ENCODE measurements at places on chromosomes 13 and 19.

DNA sequence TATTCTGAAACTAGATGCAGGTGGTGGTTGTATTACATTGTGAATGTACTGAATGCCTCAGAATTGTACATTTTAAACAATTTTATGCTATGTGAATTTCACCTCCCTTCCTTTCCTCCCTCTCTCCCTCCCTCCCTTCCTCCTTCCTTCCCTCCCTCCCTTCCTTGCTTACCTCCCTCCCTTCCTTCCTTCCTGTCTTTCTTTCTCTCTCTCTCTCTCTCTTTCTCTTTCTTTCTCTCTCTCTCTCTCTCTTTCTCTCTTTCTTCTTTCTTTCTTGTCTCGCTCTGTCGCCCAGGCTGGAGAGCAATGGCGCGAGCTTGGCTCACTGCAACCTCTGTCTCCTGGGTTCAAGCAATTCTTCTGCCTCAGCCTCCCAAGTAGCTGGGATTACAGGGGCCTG is 37.2 kb downstream of the IER2 start:
- no peak for DNase-seq

DNA sequence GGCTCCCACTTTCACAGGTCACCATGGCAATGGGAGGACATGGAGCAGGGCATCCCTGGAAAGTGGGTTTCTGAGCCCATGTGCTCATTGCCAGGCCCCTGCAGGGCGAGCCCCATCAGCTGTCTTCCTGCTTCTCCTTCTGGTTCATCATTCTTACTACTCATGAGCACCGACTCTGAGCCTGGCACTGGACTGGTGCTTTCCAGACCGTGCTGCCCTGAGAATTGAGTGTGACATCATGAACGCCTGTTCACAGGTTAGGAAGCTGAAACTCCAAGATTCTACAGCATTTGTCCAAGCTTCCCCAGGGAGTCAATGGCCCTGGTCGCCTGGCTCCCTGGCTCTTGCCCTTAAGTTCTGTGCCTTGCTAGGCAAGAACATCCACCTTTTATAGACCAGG is 210.4 kb upstream of the ZNF536 start:
- DNase-seq = no peak

DNA sequence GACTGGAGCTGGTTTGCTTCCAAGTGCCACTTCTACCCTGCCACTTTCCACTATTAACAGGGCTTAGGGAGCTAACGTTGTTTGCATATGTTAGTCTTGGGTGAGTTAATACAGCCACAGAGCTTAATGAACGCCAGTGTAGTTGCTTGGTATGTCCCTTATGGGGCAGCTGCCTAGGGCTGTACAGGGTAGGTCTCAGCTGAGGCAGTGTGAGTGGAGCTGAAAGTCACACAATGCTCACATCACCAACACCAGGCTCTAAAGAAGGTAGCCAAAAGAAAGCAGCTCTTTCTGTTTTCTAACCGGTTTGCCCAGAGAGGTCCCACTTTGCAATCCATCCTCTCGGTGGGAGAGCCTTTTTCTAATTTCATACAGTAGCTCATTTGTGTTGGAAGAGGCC is 186.2 kb downstream of the RGCC start:
- DNase-seq = no peak

DNA sequence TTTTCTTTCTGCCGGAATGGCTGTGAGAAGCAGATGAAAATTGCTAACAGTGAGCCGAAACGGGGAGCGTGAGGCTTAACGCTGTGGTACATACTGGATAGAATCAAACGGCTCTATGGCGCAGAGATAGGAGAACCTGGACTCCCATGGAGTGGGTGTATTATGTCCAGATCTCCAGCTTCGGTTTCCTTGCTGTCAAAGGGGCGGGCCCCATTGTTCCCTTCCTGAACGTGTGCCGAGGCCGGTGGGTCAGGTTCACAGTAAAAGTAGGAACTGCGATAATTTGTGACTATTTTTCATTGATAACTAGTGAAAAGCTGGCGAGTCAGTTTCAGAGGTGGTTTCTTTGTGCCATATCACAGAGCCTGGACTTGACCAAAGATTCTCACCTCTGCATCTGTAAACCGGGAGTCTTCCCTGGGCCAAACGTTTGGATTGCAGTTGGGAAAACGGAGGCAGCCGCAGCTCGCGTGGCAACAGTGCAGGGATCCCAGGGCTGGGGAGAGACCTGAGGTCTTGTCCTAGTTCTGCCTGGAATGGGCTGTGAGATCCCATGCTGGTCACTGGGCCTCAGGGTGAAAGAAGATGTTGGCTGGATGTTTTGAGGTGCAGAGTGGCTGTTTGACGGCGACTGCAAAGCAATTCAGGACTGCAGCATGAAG is 752 bp downstream of the RPL18A start:
- no peak for DNase-seq

DNA sequence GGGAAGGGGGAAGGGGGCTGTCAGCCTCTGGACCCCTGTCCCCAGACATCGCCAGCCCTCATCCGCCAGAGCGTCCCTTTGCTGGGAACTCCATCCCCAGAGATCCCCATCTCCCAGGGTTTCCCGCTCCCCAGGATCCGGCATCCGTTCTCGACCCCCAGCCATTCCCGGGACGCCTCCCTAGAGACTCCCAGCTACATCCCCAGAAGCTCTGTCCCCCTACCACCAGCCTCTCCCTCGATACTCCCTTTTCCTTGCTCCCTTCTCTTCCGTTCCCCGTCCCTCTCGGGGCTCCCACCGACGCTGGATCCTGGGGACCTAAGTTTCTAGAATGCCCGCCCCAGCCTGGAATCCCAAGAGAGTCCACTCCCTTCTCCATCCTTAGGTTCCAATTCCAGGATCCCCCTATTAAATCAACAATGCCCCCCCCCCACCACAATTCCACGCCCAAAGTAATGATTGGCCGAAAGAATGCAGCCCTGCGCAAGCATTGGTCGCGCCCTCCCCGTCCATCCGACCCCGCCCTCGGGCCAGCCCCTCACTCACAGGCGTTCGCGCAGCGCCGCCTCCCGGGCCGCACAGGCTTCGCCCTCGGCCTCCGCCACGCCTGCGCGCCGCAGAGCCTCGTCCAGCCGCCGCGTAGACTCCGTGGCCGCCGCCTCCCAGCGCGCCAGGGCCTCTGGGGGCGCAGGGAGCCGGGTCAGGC is 3.2 kb downstream of the CCDC194 start:
- DNase-seq = peak; percentile 82

- no peak for DNase-seq
These were observed 251.8 kb downstream of the UQCRFS1 start for GRCh38 chr19:28960986-28961705.

GRCh38 chr19:40780582-40780981 is 2.5 kb downstream of the RAB4B start:
- no peak for DNase-seq

DNA sequence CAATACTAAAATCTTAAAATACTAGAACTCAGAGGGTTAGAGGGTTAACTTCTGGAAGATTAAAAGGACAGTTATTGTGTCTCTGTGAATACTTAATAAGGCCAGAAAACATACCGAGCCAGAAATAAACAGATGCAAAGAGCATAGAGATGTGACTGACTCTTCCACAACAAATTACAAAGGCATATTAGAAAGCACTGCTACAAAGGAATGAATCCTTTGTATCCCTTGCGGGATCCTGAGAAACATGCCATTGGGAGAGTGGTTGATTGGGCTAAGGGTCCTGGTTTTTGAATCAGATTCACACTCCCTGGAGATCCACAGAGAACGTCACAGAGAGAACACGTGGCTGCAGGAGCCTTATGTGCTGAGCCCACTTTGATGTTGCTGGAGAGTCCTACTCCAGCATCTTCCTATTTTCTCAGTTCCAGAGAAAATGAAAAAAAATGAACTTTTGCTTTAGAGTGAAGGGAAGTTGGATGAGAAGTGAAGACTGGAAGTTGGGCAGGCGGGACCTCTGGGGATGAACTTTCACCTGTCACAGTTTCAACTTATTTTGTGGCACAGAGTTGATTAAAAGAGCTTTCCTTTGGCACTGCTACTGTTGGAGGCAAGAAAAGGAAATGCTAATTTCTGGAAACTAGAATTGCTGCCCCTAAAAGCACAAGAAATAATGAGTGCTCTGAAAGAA is 309.9 kb downstream of the DCT start:
- no peak for DNase-seq

- DNase-seq = no peak
These were observed 22.1 kb downstream of the SPART start for GRCh38 chr13:36323951-36324566.

DNA sequence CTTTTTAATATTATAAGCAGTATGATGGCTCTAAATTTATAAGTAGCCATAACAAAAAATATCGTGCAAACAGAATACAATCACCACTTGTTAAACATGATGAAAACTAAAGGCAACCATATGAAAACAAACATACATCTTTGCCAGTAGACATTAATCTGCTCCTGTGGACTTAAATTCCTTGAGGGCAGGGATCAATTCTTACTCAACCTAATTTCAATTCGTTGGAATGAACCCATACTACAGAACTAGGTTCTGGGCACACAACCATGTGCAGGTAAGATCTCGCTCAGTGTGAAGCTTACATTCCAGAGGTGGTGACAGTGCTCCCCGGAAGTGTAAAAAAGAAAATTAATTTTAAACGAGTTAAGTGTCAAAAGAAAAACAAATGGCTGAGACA is 13.4 kb downstream of the TBC1D4 start:
- DNase-seq = no peak

DNA sequence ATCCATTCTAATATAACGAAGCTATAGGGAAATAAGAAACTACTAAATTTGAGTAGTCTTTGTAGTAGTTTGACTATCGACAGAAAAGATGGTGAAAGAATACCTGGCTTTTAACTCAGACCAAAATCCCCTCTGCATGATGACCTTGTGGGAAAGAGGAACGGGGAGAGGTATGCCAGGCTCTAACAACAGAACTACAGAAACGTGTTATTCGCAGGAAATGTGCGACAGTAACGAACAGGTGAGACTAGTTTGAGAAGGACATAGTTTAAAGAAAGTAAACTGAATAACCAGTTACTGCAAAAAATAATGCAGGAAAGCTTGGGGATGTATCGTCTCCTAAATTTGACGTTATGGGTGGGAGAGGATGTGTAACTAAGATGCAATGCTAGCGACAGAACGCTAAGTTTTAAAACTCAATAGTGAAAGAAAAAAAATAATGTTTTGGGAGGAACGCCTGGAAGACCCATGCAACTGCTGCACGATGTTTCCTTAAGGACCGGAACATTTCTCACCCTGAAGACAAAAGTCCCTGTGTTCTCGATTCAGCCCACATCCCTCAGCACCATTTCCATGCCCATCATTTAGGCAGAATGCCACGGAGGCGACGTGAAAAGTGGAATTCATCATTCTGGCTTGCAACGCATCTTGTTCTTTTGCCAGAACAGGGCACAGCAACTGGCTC is 1.6 kb upstream of the RAP2A start:
- DNase-seq = no peak

DNA sequence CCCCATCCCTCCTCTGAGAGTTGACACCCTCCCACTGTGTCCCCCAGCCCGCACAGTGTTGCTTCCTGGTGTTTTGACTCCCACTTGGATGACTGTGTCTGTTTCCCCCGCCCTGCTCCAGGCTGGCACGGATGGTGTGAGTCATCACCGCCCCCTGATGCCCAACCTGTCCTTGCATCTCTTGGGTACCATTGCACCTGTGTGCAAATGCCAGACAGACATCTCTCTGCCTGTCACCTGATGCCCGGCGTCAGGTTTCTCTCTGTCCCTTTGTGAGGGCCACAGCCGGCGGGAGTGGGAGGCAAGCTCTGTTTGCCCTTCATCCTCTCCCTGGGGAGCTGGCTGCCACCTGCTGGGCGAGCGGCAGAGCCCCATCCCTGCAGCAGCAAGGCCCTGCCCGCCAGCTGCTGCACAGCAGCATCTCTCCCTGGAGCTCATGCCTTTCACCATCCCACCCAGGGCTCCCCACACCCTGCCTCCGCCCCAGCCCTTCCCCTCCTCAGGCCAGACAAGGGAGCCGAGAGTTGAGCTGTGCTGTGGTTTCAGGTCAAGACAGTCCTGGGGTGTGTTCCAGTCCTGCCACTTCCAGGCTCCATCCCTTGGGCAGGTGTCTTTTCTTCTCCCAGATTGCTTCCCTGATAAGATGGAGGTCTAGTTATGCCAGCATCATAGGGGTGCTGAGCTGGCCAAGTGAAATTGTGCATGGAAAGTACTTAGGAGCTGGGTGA is 29.7 kb downstream of the NKPD1 start:
- no peak for DNase-seq

GRCh38 chr19:35760711-35761349 is 2.9 kb downstream of the PROSER3 start:
- DNase-seq = no peak

DNA sequence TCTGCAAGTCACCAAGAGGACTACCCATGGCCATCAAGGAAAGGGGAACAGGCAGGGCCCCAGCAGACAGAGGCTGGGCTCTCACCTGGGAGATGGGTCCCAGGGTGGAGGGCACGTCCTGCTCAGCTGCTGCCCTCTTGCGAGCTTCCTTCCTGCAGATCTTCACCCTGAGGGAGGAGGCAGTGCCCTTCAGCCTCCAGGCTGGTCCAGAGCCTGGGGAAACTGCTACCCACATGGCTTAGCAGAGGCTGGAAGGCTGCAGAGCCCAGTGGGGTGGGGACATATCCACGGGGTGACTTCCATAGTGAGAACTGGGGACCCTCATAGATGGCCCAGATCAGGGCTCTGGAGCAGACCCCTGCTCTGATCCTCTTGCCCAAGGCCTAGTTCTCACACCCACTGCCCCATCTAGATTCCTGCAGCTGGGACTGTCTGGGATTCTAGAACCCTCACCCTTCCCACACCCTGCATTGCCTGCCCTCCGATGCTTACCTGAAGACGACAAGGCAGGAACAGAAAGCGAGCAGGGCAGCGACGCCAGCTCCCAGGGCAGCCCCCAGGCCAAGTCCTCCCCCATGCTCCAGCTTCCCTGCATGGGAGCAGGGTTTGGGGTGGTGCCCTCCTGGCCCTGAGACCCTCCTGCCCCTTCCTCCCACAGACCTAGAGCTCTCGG is 9.0 kb downstream of the SIGLEC11 start:
- DNase-seq = no peak

DNA sequence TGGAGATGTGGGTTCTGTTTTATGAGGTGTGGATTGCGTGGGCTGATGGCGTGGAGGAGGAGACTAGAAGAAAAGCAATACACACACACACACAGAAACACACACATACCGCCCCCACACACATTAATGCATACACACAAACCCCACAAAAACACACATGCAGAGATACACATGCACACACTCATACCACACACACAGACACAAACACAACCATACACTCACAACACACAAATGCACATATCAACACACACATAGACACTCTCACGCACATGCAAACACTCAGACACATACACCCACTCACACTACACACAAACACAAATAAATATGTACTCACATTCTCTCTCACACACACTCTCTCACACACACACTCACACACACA is 75.7 kb upstream of the UBL3 start:
- no peak for DNase-seq

DNA sequence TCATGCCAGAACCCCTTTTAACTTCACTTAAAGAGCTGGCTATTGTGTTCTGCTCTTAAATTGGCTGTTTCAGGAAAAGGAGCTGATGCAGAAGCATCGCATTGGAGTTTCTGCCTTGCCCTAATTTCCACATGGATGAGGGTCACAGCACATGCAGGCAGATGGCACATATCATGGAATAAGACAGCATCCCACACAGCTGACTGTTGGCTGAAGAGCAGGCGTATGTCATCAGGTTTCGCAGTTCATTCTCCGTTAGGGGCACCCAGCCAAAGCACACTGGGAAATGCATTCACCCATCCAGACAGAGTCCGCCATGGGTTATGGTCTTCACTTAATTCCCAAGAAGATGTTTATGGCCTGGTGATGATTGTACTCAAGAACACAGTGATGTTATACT is 572.5 kb downstream of the LIG4 start:
- DNase-seq = no peak
